ENCODE measurements at places on chromosomes 6 and 20. TPM values are rescaled to one million over a fixed set of nuclear protein-coding genes. Genes with fewer than 3 reads are reported as not detected.

The VWA7 gene
- 4.9 TPM for total RNA-seq

The BPIFB4 gene
- not detected for total RNA-seq

The PKIG gene
- 2.5 TPM for total RNA-seq

The C6orf163 gene
- total RNA-seq = 1.3 TPM
